Stimulated activated naive B cell treated with anti-CD40 and anti-IgM and Interleukin-4, amounts not matched to agents 10 μg/mL and 1 μg/mL and 100 μg/mL, for 72 hours (primary cell): ENCODE measurements at places on chromosomes 5 and 9.

DNA sequence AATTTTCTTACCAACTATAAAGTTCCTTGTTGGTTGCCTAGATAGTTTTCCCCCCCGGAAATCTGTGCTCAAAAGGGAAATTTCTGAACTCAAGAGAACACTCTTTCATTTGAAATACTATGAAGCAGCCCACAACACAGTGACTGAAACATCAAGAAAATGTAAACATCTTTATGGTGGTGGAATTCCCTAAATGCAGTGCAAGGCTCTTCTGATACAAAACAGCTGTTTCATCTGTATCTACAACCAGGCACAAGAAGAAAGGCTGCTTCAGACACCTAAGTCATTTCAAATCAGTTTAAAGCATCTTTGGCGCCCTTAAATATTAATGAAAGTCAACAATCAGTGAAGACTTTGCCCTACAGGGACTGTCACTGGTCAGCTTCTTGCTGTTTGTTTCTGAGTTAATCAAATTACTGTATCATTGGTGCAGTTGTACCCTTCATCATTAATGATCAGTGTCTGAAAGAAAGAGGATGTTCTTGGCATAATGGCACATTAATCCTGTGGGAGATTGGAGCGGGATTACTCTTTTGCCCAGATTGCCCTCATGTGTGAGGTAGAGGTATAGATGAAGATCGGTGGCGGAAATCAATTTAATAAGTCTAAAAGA lies 947.0 kb downstream of the NR2F1-AS1 start:
- no peak for DNase-seq

DNA sequence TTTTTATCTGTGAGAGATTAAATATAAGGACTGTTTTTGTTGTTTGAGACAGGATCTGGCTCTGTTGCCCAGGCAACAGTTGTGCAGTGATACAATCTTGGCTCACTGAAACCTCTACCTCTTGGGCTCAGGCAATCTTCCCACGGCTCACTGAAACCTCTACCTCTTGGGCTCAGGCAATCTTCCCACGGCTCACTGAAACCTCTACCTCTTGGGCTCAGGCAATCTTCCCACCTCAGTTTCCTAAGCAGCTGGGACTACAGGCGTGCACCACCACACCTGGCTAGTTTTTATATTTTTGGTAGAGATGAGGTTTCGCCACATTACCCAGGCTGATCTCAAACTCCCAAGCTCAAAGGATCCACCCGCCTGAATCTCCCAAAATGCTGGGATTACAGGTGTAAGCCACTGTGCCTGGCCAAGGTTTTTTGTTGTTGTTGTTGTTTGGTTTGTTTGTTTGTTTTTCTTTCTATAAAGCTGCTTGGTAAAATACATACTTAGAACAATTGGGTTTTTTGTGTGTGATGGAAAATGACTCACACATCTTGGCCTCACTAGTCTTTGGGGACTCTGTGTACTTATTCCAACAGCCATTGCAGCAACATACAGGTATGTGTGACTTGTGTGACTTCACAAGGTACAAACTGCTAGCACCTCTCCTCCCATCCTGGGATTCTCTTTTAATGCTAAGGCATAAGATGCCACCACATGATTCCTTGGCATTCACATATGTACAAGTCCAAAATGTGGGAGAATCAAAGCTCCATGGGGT lies 36.5 kb upstream of the RASA1 start:
- no peak for DNase-seq

GRCh38 chr5:171617817-171618591 lies 167.6 kb upstream of the SMIM23 start:
- DNase-seq = no peak

DNA sequence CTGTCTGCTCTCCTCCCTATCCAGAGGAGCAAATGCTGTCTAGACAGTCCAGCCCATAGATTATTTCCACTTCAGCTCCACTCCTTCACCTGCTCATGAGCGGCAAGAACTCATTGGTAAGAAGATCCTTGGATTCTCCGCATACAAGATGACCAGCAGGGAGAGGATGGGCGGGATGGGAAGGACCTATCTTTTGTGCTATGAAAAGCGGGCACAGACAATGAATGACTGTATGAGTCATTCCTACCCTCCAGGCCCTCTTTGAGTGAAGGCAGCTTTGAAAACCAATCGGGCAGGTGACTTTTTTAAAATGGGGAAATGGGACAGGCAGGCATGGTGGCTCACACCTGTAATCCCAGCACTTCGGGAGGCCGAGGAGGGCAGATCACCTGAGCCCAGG lies 49.4 kb downstream of the SMIM23 start:
- DNase-seq = no peak

DNA sequence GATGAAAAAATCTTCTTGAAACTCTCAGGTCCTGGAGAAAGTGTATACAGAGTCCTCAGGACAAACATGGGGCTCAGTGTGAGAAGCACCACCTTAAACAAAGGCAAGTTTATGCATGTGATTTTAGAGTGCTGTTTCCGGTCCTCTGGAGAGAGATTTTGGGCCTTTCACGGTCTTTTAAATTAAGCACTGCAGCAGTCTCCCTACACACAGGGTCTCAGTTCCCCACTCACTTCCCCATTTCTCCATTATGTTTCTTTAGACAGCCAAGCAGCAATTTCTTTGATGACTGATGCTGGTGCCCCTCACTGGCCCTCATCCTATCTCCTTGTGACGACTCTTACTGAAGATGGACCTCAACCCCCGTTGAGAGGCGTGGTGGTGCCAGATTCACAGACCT lies 220.2 kb upstream of the CLINT1 start:
- no peak for DNase-seq

GRCh38 chr5:73061593-73061992 lies 58.8 kb upstream of the TMEM171 start:
- DNase-seq = no peak

DNA sequence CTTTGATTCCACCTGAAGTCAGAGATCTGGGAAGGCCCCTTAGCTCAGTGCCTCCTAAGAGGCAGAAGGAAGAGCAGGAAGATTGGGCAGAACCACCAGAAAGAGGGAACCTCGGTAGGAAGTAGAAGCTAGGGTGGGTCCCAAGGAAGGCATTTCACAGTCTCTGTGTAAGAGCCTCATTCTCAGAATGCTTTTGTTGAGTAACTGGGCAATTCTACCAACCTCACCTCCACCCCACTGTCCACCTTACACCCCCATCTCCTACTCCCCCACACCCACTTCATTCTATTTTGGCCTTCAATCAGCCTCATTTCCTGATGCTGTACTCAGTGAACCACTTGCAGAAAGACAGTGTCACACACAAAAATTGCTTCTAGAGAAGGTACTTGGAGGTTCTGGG lies 3.5 kb downstream of the HBEGF start:
- no peak for DNase-seq

GRCh38 chr5:168658394-168658793 lies 79.2 kb upstream of the PANK3 start:
- DNase-seq = no peak

DNA sequence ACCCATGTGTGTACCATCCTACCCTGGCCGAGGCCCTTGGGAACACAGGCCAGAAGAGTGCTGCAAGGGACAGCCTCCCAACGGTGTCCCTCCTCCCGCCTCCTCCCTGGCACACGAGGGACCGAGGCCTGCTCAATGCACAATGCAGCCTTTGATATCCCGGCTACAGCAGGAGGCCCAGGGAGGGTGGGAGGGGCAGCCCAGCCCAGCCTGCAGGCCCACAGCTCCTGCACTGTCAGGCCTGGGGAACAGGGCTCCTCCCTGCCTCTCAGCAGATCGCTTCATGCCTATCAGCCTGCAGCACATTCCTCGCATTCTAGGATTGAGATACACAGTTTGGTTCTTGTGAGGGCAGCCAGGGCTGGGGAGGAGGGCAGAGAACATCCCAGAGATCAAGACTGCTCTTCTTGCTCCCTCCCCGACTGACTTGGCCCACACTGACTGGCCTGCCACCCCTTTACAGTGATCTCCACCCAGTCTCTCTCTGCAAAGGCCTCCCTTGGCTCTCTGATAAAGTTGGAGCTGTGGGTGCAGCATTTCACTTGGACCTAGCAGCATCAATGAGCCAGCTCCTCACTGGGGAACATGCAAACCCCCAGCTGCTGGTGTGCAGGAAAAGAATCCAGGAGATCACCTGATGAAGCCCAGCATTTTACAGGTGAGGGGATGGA lies at the start of gene SH3TC2:
Gene SH3TC2 (minus strand): TSS at position 46 of the 671 bp plus-strand sequence. CDS start 40 bp downstream, at position 6.
- DNase-seq = no peak

GRCh38 chr9:127380479-127380878 lies 16.5 kb upstream of the SLC2A8 start:
- DNase-seq = no peak

GRCh38 chr5:87784311-87784710 lies 371.6 kb upstream of the CCNH start:
- no peak for DNase-seq

GRCh38 chr9:133058550-133059320 lies 3.0 kb upstream of the CEL start:
- DNase-seq = no peak

- no peak for DNase-seq
These were observed 200.5 kb upstream of the KLF9 start for GRCh38 chr9:70614786-70615463.

- no peak for DNase-seq
These were observed 92.2 kb upstream of the IL33 start for GRCh38 chr9:6123416-6123815.

DNA sequence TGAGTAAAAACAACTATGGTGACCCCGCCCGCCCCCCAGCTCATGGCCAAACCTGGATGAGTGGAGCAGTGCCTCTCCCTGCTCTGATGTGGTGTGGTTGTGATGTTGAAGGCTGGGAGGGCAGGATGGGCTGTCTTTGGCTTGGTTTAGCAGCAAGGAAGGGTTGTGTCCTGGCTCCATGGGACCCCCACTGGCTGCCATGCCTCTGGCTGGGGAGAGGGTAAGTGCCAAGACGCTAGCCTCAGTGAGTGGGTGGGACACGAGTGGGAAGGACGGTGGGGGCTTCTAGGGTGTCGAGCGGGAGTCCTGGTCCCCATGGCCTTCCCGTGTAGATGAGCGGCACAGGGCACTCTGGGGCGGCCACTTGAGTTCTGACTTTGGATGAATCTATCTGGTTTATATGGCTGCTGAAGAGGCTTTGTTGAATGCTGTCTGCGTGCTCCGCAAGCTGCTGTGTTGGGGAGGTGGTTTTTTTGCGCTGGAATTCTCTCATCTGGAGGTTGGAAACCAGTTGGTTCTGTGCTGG lies 50.4 kb downstream of the DAB2IP start:
- no peak for DNase-seq

DNA sequence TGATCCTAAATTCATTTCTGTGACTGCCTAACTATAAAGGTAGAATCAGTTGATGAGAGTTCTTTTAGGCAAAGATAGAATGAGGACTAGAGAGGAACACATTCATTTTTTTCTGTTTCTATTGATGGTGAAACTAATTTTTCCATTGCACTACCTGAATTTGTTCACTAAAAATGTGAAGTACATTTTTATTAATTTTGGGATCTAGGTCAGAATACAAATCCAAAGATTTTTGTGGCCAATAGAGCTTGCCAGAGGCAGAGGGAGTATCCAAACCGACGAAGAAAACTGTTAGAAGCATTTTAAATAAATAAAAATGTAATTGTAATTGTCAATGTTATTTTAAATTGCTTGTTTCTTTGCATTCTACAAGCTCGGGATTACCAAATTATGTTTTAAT lies 78.1 kb downstream of the MTREX start:
- DNase-seq = no peak

- DNase-seq = peak; percentile 31
These were observed 1.3 kb downstream of the ENC1 start for GRCh38 chr5:74638970-74639806.

DNA sequence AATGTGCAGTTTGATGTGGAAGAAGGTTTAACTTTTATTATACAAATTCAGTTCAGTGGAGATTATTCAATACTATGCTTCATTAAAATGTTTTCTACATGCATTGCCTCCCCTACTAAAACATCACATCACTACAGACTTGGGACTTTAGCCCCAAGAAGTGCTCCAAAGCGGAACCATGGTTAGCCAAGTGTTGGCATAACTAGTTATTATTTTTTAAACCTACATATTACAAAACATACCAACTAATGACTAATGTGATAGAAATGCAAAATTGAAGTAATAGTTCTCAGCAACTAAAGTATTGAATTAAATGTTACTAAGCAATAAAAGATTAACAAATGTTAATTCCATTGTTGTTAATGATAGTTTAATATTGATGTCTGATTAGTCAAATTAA lies 74.5 kb downstream of the XRCC4 start:
- DNase-seq = no peak

GRCh38 chr9:124191691-124192395 lies 65.9 kb upstream of the NEK6 start:
- no peak for DNase-seq

GRCh38 chr5:41157272-41157894 lies 55.9 kb downstream of the C6 start:
- DNase-seq = no peak

- no peak for DNase-seq
These were observed 46.2 kb downstream of the MCTP1 start for GRCh38 chr5:95238560-95239325.

DNA sequence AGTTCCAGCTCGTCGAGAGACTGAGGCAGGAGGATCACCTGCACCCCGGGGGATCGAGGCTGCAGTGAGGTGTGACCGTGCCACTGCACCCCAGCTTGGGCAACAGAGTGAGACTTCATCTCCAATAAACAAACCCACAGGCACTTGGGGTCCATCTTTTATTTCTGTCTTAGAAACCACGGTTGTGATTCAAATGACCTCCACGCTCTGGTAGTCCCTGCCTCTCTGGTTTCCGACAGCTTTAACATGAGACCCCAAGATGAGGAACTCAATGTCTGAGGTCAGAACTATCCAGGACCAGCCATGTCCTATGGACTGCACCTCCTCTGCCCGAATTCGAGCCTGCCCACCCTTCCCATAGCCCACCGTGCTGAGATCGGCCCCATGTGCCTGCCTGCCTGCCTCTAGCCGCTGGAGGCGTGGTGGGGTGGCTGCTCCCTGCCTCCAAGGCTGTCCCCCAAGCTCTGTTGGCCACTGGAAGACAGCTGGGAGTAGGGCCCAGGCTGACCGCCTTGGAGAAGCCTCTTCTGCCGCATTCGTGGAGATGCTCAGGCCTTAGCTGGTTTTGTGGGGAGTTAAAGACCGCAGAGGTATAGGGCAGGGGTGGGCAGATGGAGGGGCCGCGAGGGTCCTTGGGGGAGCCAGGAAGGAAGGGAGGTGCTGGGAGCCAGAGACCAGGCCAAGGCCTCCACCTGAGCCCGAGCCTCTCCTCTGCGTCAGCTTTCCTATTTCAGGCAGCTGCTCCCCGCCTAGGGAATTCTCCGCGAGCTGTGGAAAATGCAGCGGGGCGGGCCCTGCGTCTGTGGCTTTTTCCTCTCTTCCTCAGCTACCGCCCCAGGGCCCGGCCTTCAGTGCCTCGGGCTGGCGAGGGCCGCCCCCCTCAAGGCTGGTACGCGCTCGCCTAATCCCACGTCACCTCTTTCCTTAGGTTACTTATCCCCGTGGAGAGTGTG lies 6.9 kb upstream of the WDR5 start:
- no peak for DNase-seq

GRCh38 chr5:180553530-180553929 lies 37.8 kb downstream of the SCGB3A1 start:
- no peak for DNase-seq

GRCh38 chr5:93252165-93252564 lies 328.9 kb downstream of the NR2F1-AS1 start:
- no peak for DNase-seq
